ENCODE measurements at places on chromosomes 16 and 17. TPM values are rescaled to one million over a fixed set of nuclear protein-coding genes. Genes with fewer than 3 reads are reported as not detected.

DNA sequence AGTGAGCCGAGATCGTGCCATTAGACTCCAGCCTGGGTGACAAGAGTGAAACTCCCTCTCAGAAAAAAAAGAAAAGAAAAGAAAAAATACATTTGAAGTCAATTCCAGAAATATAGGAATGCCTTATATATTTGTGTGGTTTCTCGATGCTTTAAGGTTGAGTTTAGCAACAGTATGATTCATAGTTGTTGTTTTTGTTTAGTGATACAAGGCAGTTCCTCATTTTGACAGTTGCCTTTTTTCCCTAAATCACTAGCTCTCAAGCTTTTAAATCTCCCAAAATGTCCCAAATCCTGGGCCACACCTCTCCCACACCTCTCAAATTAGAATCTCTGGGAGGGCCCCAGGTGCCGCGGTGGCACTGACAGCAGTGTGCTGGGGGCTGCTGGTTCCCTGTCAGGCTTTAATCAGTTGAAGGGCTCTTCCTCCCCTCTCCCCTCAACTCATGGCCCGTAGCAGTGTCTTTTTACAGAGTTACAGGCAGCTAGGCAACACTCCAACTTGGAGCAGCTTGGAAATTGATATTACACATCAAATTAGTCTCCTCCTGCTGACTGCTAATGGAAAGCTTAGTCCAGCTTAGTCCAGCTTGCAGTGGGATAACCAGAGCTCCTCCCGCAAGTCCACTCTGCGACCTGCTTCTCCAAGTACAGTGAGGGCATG, 58.4 kb downstream of the EPN2 start:
- no peak for DNase-seq

DNA sequence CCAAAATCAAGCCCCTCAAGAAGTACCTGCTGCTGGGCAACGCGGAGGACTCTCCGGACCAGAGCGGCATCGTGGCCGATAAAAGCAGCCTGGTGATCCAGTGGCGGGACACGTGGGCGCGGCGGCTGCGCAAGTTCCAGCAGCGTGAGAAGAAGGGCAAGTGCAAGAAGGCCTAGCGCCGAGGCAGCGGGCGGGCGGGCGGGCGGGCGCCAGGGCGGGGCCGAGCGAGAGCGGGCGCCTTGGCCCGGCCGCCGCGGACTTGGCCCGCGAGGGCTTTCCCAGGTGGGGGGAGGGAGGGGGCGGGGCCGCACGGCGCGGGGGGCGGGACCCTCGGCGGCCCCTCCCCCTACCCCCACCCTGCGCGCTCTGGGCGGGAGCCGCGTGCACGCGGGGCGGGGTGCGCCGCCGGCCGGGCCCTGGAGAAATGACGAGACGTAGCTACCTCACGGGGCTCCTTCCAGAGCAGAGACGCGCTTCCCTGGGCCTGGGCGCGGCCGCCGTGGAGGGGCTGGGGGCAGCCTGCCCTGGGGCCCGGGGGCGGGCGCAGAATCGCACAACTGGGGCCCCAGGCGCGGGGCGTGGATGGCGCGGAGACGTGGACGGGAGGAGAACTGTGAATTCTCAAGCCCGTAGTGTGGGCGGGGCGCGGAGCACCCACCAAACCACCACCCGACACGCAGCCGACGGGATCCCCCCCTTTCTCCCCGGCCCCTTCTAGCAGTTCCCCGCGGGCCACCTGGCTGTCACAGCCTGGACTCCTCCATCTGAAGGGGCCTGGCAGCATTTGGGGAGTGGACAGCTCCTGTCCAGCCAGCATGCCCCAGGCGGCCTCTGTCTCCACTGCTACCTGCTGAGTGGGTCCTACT, 218.7 kb downstream of the NTN1 start:
- DNase-seq = no peak

- no peak for DNase-seq
Observed at GRCh38 chr17:34726536-34727384, 147.4 kb downstream of the TMEM132E start.

- peak; percentile 90 for DNase-seq
Observed at GRCh38 chr17:65099941-65100315, 37.2 kb upstream of the RGS9 start.

GOT2 gene
- 97.4 TPM for total RNA-seq

TBC1D3C gene
- total RNA-seq = not detected

NPIPA2 gene
- total RNA-seq = 0.72 TPM

ICAM2 gene
- 0.17 TPM for total RNA-seq

Measured in A172 (cell line).